Hematopoietic multipotent progenitor cell (in vitro differentiated cells): ENCODE measurements at places on chromosomes 7 and 10.
A peak's percentile ranks its signal among the peaks of the same experiment; 100 is the strongest.

GRCh38 chr7:111560773-111561653 is 1.3 kb downstream of the IMMP2L start:
- peak; percentile 7 for DNase-seq

DNA sequence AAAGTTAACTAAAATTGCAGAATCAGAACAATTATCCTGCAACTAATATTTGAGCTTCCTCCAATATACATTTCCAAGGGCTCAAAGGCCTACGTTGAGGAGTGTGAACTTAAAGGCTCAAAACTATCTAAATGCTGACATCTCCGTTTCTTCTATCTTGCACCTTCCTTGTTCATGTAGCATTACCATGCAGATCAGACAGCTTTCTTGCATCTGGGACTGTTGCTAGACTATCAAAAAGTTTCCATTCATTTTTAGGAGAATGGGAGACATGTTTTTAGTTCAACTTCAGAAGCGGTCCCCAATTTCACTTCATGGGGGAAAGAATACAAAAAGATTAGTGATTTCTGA is 2.9 kb downstream of the ANKRD1 start:
- no peak for DNase-seq

DNA sequence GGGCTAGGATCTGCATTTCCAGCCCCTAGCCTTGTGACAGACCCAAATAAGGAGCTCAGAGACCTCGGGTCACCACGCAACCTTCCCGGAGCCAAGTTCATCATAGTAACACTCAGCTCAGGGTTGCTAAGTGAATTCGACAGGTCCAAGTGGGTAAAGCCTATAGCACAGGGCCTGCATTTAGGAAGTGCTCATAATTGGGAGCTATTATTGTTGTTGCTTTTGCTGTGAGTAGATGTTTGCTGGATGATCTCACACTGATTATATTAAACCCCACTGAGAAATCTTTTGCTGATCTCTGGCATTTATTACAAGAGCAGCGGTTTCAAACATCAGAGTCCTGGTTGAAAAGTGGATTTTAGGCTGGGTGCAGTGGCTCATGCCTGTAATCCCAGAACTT is 20.3 kb upstream of the SAR1A start:
- DNase-seq = no peak

- no peak for DNase-seq
Observed at GRCh38 chr10:80760914-80761371, 223.2 kb downstream of the SH2D4B start.

DNA sequence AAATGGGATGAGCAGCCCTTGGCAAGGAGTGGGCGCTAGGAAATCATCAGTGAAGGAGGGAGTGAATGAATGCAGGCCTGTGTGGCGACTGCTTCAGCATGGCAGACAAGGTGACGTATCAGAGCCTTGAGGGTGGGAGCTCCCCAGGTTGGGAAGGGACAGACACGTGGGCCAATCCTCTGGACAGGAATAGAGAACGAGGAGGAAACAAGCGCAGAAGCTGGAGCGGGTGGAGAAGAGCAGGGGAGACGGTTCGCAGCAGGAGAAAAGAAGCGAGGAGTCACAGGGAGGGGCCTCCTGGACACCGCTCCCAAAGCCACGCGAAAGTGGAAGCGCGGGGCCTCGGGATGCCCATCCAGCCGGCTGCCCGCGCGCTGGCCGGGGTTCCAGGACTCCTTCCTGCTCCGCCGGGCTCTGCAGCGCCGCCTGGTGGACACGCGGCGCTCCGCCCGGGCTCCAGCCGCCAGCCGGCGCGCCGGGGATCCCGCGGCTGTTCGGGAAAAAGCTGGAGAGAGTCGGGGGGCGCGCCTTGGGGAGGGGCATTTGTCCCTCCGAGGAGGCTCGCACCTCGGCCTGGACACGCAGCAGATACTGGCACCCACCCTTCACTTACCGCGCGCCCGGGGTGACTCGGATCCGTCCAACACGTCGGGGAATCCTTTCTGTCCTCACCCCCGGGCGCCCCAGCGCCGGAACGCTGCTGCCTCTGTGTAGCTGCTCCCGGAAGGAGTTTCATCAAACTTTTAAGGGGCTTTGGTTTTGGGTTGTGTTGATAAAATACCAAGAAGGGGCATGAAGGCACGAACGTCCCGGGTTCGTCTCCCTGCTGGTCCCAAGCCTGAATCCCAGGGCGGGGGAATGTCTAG is 6.3 kb downstream of the ZNF503 start:
- no peak for DNase-seq

GRCh38 chr10:93062514-93063143 is 2.0 kb downstream of the CYP26C1 start:
- peak; percentile 79 for DNase-seq

DNA sequence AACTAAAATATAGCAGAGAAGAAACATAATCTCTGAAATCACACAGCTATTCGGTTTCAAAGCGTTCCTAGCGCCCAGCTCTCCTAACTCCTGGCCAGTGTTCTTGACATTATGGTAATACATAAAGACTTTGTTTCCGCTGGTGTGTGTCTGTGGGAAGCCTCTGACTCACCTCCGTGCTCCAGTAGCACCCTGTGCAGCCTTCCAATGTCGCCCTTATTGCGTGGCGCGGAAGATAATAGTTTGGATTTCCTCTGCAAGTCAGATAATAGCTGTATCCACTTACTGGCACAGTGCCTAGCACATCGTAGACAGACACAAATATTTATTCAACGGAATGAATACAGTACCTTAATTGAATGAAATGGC is 570 bp downstream of the BMS1 start:
- DNase-seq = no peak

GRCh38 chr7:133502498-133502897 is 249.6 kb downstream of the EXOC4 start:
- DNase-seq = no peak

GRCh38 chr7:16636555-16637101 is 8.9 kb downstream of the ANKMY2 start:
- no peak for DNase-seq
